ENCODE measurements at places on chromosomes 3 and 15.
A peak's percentile ranks its signal among the peaks of the same experiment; 100 is the strongest.

- no peak for DNase-seq
Observed at GRCh38 chr3:73480187-73480672, 144.5 kb downstream of the PDZRN3 start.

DNA sequence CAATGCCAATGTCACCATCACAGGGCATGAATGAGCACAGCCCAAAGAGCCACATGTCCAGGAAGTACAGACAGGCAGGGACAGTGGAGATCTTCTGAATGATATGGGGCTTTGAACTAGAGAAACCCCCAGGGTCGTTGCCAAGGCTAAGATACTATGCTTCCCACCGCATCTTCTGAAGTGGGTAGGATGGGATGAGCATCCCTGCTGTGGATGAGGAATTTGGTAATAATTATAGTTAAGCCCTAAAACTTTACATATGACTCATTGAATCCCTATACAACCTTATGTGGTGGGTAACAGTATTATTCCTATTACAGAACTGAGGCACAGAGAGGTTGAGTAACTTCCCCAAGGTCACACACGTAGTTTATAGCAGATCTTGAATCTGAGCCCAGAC lies 44.2 kb downstream of the WNT5A start:
- no peak for DNase-seq

GRCh38 chr15:87144775-87145174 lies 1065.1 kb downstream of the AGBL1 start:
- DNase-seq: no peak

DNA sequence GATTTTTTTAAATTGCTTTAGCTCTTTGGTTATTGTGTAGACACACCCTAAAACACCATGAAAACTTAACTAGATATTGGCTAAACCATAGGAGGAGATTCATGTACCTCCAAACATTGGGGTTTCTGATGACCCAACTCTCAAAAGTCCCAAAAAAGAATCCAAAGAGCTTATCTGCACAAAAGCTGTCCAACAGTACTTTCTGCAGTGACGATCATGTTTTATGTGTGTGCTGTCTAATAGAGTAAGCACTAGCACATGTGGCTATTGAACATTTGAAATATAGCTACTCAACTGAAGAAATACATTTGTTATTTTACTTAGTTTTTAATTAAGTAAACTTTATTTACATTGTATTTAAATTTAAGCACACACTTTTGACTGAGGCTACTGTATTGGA lies 818.2 kb upstream of the LMCD1 start:
- DNase-seq: no peak

- no peak for DNase-seq
Observed at GRCh38 chr15:49320351-49320750, 102.7 kb upstream of the FGF7 start.

- DNase-seq: no peak
Observed at GRCh38 chr3:108940166-108940565, 13.5 kb downstream of the GUCA1C start.

DNA sequence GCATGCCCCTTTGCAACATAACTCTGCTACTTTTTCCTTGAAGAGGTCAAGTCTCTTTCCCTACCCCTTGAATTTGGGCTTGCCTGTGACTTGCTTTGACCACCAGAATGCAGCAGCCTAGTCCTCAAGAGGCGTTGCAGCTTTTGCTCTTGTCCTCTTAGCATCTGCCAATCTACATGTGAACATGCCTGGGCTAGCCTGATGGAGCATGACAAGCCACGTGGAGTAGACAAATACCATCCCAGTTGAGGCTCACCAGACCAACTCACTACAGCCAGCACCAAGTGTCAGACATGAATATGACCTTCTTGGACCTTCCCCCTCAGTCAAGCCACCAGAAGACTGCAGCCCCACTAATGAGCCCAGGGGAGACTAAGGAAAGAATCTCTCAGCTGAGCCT lies 32.9 kb downstream of the AMOTL2 start:
- DNase-seq: no peak

- peak; percentile 80 for DNase-seq
Observed at GRCh38 chr3:132660052-132660810, at the start of gene UBA5. Gene UBA5 (plus strand): TSS chr3:132660329. CDS start chr3:132660538, 209 bp downstream.

- no peak for DNase-seq
Observed at GRCh38 chr3:16061491-16061890, 113.0 kb upstream of the GALNT15 start.

- no peak for DNase-seq
Observed at GRCh38 chr3:157534725-157535161, 31.5 kb upstream of the VEPH1 start.

DNA sequence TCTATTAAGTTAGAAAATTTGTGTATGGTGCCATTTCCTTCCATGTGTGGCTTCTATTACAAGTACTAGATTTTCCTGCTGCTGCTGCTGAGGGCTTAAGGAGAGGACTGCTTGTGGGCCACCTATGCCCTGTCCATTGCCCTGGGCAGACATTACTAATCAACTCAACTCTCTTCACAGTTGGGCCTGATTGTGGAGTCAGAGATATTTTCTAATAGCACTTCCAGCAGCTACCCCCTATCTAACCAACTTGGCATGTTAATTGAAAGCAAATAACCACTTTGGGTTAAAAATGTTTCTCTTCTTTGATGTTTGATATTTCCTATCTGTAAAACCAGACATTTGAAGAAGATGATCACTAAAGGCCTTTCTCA lies 242.0 kb downstream of the EDEM1 start:
- no peak for DNase-seq

DNA sequence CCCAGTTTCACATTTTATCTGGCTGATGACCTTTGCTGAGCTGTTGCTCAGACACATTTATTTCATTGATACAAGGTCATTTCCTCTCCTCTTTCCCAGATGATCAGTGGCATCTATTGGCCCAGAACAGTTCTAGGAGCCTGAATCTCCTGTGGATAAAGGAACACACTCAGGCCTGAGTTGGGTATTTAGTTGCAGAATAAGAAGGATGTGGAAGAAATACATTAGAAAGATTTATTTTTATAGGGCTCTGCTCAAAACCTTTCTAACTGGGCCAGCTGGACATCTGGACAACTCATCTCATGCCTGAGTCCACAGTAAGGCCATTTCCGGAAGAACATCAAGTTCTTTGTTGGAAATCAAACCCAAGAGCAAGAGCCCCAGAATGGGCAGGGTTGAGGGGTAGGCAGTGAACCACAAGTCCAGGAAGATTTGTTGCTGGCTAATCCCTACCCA lies 19.7 kb upstream of the MFGE8 start:
- no peak for DNase-seq

GRCh38 chr3:47411696-47412452 lies 31.1 kb downstream of the PTPN23 start:
- no peak for DNase-seq

GRCh38 chr15:39157882-39158281 lies 423.0 kb upstream of the THBS1 start:
- no peak for DNase-seq

DNA sequence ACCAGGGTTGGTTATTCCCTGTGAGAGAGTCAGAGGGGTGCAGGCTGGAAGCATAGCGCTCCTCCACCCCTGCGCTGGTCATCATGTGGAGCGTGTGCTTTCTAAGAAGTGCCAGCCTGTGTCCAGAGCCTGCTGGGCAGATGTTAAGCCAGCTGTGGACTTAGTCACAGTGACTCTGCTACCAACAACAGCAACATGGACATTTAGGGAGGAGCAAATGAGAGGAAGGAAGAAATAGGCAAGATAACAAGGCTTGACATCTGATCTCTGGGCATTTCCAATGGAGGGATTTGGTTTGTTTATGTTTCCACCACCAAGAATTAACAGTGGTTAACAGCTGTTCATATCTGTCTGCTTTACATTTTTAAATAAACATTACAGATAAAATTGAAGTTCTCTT lies 36.4 kb upstream of the MYZAP start:
- no peak for DNase-seq

- no peak for DNase-seq
Observed at GRCh38 chr15:33419701-33420100, 108.9 kb downstream of the RYR3 start.

- DNase-seq: peak; percentile 67
Observed at GRCh38 chr3:186882881-186883685, 40.6 kb downstream of the ADIPOQ start.

- no peak for DNase-seq
Observed at GRCh38 chr3:49358884-49359225, 702 bp upstream of the GPX1 start.

- no peak for DNase-seq
Observed at GRCh38 chr3:29914861-29915524, 634.1 kb downstream of the RBMS3 start.

DNA sequence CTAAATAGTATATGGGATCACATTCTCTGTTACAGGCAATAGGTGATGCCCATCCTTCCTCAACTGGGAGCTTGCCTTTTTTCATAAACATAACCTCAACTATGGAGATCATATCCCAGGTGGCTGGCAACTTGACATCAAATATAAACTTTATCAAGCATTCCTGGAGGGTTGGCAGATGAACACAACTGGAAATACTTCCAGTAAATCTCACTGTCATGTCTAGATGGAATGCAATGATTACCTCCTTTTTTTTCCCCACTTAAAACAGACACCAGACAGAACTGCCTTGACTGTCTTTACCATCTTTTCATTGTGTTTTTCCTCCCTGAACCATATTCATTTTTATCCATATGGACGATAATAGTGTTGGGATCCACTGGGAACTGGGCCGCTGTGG lies 43.1 kb upstream of the PFN2 start:
- no peak for DNase-seq

GRCh38 chr3:2090095-2090911 lies 8.4 kb upstream of the CNTN4 start:
- no peak for DNase-seq

DNA sequence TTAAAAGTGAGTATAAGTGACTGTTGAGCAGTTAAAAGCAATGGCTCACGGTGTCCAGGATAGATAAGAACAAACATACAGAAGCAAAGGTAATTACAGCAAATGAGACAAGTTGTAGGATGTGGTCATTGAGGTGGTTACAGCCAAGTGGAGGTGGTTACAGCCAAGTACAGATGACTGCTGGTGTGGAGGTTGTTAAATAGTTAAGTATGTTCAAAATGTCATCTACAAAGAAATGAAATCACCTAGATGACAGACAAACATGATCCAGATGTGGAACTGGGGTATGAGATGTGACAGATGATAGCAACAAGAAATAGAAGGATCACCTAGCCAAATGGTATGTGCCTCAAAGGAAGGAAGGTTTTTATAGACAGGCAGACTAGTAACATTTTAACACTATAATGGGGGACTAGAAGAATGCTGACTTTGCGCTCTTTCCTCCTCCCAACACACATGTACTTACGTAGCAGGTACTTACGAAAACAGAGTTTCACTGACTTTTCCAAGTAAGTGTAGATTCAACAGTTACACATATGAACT lies 6.8 kb upstream of the ANKRD28 start:
- no peak for DNase-seq

GRCh38 chr3:136658946-136659682 lies 93.1 kb downstream of the STAG1 start:
- no peak for DNase-seq

Measured in activated T-cell treated with anti-CD3 and anti-CD28 coated beads, Interleukin-2, amount 50 U/mL, for 72 hours (primary cell).